ENCODE measurements at places on chromosomes 7 and 10.

- no peak for DNase-seq
These were observed 38.6 kb upstream of the MET start for GRCh38 chr7:116633131-116633988.

- no peak for DNase-seq
These were observed 150.0 kb downstream of the ZNF33B start for GRCh38 chr10:42488416-42488815.

GRCh38 chr7:127844707-127845331 lies 186.4 kb downstream of the LRRC4 start:
- DNase-seq: no peak

- DNase-seq: no peak
These were observed 195.4 kb downstream of the MAD1L1 start for GRCh38 chr7:2037301-2037807.

GRCh38 chr10:121152033-121152432 lies 300.9 kb downstream of the WDR11 start:
- DNase-seq: peak; percentile 7

DNA sequence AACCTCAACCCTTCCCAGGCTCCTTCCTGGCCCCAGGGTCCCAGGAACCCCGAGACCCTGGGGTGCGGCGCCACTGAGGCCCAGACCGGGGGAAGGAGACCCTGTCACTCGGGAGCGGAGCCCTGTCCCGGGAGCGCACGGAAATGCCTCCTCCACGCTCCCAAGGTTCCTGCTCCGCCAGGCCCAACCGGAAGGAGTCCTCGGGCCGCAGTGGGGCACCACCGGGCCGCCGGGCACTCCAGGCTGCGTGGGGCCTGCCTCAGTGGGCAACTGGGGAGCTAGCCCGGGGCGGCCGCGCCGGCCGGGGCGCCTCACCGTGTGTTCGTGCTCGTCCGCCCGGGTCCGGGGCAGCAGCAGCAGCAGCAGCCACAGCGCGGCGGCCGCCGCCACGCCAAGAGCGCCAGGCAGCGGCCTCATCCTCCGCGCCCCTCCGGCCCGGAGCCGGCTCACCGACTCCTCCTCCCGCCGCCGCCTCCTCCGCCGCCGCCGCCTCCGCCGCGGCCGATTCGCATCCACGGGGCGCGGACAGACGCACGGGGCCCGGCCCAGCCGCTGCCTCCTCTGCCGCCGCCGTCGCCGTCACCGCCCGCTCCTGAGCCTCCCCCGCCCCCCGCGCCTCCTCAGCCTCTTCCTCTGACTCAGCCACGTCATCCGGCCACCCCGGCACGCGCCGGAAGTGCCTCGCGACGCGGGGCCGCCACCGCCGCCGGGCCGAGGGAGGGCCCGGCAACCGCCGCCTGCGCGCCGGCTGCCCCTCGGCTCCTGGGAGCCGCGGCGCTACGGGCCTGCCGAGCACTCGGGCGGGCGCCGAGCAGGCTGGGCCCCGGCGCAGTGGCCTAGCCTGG lies at the start of gene TM9SF3:
Gene TM9SF3, minus strand, starts transcription at position 594 of the 845 bp plus-strand sequence. Its CDS starts 177 bp downstream, at position 417.
- DNase-seq: peak; percentile 45

DNA sequence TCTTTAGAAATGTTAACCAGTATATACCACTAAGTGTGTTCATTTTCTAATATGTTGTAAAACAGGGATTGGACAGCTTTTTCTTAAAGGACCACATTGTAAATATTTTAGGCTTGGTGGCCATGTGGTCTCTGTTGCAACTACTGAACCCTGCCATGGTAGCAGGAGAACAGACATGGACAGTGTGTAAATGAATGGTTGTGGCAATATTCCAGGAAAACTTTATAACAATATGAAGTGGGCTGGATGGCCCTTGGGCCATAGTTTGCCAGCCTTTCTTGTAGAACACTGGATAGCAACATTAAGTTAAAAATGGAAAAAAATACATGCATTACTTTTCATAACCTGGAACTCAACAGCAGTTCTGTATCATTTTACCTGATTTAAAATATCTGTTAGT lies 61.0 kb downstream of the SND1 start:
- no peak for DNase-seq

DNA sequence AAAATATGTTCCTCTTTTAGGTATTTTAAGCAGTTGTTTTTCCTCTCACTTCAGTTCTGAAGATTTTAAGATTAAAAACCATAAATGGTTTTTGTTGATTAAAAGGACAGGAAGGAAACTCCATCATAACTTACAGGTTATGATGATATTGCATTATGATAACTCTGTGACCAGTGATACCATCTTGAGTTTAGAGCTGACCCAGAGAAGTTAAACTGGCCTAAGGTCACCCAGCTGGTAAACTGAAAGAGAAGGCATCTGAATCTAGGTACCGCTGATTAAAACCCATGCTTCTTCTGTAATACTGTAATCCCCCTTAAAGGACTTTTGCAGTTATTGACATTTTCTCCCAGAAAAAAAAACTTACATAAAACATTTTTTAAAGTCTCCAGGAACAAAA lies 29.6 kb downstream of the LOXL4 start:
- no peak for DNase-seq

- no peak for DNase-seq
These were observed 163.9 kb upstream of the PPP1R3A start for GRCh38 chr7:114082642-114083165.

GRCh38 chr10:99630433-99630832 lies 10.2 kb upstream of the SLC25A28 start:
- DNase-seq: no peak

- DNase-seq: no peak
These were observed at the start of gene NKX6-2 for GRCh38 chr10:132785723-132786475. NKX6-2 (minus strand) TSS chr10:132786147; CDS start chr10:132785948, 199 bp downstream.

- peak; percentile 22 for DNase-seq
These were observed 73.3 kb downstream of the PRPF18 start for GRCh38 chr10:13659887-13660550.

GRCh38 chr10:13899941-13900340 lies 313.2 kb downstream of the PRPF18 start:
- no peak for DNase-seq

- DNase-seq: no peak
These were observed 72.5 kb upstream of the AGR3 start for GRCh38 chr7:16954321-16954720.

DNA sequence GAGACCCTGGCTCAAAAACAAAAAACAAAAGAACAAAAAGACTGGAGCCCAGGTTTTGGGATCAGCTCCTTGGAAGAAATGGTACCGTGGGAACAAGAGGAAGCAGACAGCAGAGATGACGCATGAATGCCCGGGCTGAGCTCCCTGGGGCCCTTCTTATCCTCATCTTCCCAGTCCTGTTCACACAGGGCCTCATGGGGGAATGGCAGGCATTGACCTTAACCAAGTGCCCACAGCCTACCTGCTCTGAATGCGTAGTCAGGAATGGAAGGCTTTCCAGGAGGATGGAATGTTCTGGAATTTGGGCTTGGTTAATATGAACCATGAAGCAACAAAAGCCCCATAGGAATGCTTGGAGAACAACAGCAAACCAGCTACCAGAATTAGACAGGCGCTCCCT lies 154.7 kb downstream of the PRPF18 start:
- DNase-seq: no peak

DNA sequence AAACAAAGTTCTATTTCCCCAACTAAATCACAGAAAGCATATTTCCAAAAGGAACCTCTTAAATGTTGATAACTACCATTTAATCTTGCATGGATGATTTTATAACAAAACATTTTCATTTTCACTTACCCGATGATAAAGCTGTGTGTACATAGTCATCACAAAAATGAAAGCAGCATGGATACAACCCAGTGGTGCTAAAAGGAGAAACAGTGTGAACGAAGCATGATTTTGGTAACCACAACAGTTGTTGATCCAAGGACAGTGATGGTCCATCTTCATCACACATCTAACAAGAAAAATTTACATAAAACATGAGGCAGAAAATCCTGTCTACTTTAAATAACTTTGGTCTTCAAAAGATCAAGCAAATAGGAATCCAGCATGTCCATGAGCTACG lies 4.7 kb downstream of the ZDHHC6 start:
- no peak for DNase-seq

- peak; percentile 5 for DNase-seq
These were observed 700.3 kb downstream of the TNS3 start for GRCh38 chr7:46881507-46882127.

DNA sequence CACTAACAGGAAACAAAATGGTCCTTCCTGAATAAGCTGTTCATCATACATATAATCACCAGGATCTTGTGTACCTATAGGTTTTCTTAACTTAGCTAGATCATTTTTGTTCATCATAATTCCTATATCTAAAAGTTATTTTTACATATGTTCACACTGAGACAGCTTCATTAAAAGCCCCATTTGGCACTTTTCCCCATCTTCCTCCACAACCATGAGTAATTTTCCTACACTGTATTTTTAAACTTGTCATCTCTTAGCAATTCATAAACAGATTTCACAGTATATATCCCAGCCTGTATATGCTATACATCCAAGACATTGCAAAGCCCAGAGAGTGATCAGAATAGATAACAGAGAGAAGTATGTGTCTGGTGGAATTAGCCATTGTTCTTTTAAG lies 28.3 kb downstream of the ZNF365 start:
- DNase-seq: no peak

DNA sequence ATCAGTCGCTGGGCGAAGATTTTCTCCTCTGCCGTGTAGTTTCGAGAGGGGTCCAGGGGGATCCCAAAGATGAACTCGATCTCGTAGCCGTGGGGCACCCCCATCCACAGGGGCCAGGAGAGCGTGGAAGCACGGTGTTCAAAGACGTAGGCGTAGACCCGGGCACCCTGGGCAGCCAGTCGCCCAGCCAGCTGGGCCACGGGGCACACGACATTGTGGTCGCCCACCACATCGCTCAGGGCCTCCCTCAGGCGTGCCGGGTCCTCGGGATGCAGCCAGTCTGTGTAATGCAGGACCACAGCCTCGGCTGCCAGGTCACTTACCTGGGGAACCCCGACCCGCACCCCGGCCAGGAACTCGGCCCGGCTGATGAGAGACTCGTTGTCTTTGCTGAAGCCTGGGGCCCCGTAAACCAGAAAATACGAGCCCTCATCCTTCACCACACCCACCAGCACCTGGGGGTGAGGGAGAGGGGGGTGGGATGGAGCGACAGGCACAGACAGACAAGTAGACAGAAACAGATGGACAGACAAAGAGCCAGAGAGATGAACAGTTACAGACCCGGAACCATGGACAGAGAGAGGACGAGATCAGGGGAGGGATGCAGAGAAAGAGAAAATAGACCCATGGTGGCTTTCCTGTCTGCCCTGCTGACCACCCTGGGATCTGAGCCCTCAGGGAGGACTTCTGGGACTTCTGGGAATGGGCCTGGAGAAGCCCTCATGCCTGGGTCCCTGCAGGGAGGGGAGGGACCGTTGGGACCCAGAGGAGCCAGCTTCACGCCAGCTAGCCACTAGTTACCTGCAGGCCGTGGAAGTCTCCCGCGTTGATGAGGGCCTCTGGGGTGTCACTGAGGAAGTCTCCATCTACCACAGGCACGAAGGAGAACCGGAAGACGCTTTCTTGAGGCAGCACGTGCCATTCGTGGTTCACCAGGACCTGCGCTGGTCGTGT lies 3.0 kb downstream of the ACHE start:
- no peak for DNase-seq

DNA sequence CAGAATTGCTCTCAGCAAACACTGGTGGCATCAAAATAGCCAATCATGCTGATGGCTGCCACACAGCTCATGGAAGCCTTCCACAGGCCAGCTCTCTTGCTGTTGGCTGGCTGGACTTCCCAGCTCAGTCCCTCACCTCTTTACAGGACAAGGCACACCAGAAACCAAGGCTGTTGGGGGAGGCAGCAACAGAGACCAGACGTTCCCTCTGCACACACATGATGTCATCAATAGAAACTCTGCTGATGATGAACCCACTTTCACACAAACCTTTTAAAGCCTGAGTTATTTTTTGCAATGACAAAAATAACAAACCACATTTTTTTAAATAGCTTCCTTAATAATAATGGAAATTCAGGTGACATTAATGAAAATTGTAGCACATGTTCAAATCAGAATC lies 300.9 kb upstream of the C7orf33 start:
- no peak for DNase-seq
